SJCRH30 (cell line): ENCODE measurements at places on chromosomes 12 and 14. TPM values are rescaled to one million over a fixed set of nuclear protein-coding genes. Genes with fewer than 3 reads are reported as not detected.
A peak's percentile ranks its signal among the peaks of the same experiment; 100 is the strongest.

EML1 gene
- total RNA-seq = 8.8 and 10.8 TPM in 2 replicates

RNASE3 gene
- not detected in 2 replicates for total RNA-seq

SOX5 gene
- total RNA-seq = 11.0 and 13.7 TPM in 2 replicates

SMCO3 gene
- total RNA-seq = not detected in 2 replicates

SERPINA6 gene
- total RNA-seq = not detected in 2 replicates

FRS2 gene
- total RNA-seq = 25.9 and 28.4 TPM in 2 replicates

SLCO1C1 gene
- total RNA-seq = 0.14 and 0.18 TPM in 2 replicates

- DNase-seq = no peak
These were observed 6.5 kb downstream of the IAPP start for GRCh38 chr12:21379218-21379617.

DNA sequence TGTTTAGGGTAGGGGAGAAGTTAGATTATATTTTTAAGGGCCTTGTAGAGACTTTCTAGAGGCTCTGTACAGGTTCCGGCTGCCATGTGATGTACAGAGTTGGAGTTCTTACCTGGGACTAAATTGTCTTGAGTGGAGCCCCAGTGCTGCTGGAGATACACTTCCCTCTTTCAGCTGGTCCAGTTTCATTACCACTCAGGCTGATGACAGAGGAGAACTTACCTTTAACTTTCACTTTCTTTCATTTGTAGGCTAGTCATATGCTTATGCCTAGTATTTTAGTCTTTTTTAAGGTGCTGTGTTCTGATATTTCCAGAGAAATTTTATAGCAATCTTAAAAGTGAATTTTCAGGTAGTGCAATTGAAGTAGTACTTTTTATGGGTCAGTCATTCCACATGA is 117.3 kb downstream of the ERC1 start:
- DNase-seq = no peak

DNA sequence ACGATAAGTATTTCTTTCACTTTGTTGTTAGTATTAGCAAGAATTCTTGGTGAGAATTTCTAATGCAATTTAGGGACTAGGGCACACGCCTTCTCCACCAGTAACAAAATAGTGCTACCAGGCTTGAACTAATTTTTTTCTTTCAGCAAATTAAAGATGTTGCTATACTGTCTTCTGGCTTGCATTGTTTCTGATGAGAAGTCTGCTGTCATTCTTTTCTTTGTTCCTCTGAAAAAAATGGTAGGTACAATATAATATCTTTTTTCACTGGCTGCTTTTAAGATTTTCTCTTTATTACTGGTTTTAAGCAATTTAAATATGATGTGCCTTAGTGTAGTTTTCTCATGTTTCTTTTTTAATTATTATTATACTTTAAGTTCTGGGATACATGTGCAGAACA is 171.2 kb downstream of the PCNX1 start:
- no peak for DNase-seq

- DNase-seq = peak; percentile 95
These were observed at the start of gene GAPDH for GRCh38 chr12:6533923-6534694. TSS of gene GAPDH (plus strand) at chr12:6534517. CDS start at chr12:6534833, 316 bp downstream.

- DNase-seq = no peak
These were observed 6.3 kb downstream of the RACGAP1 start for GRCh38 chr12:50018968-50019367.

GRCh38 chr12:42053456-42053855 is 91.2 kb downstream of the GXYLT1 start:
- DNase-seq = no peak

DNA sequence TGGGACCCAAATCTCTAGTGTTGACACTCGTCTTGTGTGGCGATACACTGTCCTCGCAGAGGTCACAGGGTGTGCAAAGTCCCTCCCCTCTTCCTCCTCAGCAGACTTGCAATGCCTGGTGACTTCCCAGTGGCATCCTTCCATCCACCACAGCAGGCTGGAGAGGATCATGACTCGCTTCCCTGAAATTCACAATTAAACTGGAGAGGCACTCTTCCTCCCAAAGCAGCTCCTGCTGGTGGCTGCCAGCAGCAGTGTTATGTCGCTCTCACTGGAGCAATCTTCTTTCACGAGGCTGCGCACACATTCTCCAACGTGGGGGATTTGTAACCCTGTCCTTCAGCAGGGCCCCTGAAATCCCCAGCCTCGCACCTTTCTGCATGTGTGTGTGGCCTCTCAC is 145.2 kb upstream of the TMCC3 start:
- peak; percentile 53 for DNase-seq

DNA sequence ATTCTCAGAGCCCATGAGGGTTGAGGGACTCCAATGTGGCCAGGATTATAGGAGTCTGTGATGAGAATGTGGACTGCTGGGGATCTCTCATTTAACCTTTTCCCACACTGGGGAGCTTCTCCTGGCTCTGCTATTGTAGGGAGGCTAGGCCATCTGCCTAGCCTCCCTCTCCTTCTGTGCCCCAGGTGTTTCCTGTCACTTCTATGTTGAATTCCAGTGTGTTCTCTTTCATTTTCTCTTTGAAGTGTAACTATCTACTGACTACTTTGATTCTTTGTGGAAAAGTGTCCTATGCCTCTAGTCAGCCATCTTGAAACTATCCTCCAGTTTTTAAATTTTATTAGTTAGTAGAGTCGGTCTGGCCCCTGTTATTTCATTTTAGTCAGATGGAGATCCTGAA is 53.4 kb upstream of the ABCD2 start:
- no peak for DNase-seq

DNA sequence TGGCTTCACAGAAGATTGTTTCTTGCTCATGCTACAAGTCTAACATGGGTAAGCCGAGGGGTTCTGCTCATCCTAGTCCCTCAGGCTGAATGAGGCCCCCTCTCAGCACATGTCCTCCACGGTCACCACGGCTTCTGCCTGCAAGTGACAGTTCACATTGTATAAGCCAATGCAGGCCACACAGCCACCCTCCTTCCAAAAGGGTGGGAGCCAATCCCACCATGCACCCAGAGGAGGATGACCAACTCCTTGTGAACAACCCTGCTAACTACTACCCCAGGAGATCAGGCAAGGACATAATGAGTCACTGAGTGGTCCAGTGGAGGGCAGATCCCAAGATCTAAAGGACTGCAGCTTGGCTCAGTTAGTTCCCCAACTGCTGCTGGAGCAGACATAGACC is 6.1 kb downstream of the SPRING1 start:
- DNase-seq = no peak

DNA sequence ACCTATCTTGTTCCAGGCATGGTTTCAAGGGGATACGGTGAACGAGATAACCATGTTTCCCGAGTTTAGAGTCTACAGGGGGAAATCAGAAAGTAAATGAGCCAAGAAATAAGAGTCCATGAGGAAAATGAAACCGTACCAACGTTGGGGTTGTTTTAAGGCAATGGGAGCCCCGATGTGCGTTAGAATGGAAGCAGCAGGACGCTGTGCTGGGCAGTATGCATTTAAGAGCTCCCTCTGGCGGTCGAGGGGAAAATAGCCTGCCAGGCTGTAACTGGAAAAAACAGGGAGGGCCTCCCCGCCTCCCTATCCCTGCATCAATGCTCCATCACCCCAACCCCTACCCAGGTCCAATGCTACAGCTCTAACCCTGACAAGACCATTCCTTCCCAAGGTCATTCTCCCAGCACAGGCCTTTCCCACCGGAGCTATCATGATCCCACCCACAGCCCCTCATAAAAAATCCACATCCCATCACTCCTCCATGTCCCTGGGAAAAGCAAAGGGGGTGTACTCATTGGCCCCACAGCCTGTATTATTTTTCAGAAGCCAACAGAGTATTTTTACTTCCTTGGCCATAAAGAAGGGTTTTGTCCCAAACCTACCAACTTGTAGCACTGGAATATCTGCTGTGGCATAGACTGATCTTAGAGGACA is 226.3 kb upstream of the NOS1 start:
- DNase-seq = peak; percentile 62

- DNase-seq = no peak
These were observed 483.3 kb downstream of the VRK1 start for GRCh38 chr14:97280526-97280925.

GRCh38 chr14:93674343-93674742 is 113.9 kb downstream of the PRIMA1 start:
- DNase-seq = no peak

DNA sequence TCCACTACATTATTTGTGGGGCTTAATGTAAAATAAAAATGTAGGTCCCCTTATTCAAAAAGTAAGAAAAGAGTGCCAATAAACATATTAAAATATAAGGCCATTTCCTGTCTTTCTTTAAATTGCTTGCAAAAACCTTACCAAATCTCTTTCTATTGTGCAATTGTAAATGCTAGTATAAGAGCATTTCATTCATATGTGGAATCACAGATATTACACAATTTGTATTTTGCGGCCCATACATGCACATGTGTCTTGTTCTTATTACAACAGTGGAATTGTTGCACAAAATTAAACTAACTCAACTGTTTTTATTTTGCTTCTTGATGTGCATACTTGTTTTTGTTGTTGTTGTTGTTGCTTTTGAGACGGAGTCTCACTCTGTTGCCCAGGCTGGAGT is 20.1 kb upstream of the CRADD start:
- no peak for DNase-seq

- no peak for DNase-seq
These were observed 110.2 kb downstream of the KTN1 start for GRCh38 chr14:55689981-55690871.

DNA sequence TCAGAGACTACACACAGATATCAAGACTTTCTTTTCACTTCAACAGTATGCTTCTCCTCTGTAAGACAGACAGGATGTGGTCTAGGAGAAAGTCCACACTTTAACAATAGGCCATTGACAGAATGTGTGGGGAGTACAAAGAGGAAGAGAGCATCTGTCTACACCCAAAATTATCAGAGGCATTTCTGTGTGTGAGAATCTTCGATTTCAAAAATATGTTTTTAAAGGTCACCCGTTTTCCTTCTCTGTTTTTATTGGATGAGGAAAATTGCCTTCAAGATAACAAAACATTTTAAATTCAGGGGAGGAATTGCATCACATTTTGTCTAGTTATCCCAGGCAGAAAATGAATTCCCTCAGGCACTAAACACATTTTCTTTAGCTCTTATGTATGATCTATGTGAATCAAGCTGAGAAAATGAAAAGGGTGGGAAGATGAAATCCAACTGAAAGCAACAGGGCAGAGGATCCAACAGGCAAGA is 16.4 kb downstream of the NAV3 start:
- peak; percentile 74 for DNase-seq

- DNase-seq = no peak
These were observed 253.8 kb downstream of the TTC8 start for GRCh38 chr14:89078021-89078795.

DNA sequence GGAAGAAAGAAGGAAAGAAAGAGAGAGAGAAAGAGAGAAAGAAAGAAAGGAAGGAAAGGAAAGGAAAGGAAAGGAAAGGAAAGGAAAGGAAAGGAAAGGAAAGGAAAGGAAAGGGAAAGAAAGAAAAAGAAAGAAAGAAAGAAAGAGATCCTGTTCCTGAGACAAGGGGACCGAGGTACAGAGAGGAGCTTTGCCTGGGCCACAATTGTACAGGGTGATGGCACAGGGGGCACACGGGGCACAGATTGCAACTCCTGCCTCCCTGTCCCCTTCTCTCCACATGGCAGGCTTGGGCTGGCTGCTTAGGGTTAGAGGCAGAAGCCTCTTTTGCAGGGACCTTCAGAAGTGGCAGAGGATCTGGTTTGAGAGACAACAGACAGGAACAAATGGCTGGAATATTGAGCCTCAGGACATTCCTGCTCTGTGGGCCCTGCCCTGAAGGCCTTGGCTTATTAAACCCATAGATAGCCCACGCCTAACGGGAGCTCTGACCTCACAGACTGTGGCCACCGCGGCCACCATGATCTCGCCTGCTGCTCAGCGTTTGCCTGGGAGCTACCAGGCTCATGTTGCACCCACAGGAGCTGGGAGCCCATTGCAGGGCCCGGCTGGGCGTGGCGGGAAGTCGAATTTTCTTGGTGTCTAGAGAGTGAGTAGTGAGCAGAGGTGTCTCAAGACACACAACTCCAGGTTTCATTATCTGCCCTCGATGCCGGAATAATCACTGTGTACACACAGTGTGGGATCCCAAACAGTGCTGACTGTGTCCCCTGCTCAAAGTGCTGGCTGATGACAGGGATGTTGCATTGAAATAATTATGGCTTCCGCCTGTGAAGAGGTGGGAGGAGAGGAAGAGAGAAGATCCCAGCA is 147.9 kb upstream of the NCOR2 start:
- DNase-seq = peak; percentile 88

DNA sequence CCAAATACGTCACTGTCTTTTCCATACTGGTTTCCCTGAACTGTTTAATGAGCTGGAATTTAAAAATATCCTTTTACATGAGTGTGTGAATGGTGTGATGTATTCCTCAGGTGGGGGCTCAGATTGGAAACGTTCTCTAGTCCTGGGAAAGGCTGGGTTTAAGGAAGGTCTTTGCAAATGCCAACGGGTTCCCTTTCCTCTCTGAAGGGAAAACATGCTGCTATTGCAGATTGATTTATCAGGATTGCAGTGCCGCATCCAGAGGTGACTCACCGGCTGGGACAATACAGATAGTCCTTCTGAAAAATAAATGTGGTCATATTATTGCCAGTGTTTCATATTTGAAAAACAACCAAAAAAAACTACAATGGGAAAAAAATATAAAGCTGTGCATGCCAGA is 193.1 kb upstream of the FLRT2 start:
- no peak for DNase-seq

DNA sequence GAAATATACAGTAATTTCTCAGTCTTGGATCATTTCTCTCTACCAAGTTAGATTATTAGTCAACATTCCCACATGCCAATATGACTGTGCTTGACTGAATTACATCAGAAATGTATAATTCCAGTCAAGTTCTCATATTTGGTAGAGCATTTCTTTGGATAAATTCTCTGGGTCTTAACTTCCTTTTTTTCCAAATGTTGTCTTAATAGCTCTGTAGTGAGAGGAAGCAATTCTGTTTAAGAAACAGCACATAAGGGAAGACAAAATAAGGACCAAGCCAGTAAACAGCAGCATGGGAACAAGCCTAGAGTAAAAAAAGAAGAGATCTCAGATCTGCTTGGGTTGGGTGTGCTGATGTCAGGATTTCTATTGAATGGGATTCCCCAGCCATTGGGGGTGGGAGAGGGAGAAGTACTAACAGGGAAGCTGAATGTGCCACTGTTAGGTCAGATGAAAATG is 14.2 kb upstream of the DYRK2 start:
- DNase-seq = no peak

- peak; percentile 91 for DNase-seq
These were observed 23.9 kb downstream of the SERPINA10 start for GRCh38 chr14:94269156-94269555.

- no peak for DNase-seq
These were observed 228.2 kb upstream of the SYT1 start for GRCh38 chr12:78636231-78636855.

GRCh38 chr12:14366209-14367039 is 942 bp downstream of the ATF7IP start:
- peak; percentile 43 for DNase-seq

GRCh38 chr12:100020370-100020769 is 35.6 kb upstream of the ANKS1B start:
- no peak for DNase-seq

- DNase-seq = no peak
These were observed 65.9 kb downstream of the RERG start for GRCh38 chr12:15155271-15155670.
